ENCODE measurements at places on chromosomes 4 and X. TPM values are rescaled to one million over a fixed set of nuclear protein-coding genes. Genes with fewer than 3 reads are reported as not detected.

DNA sequence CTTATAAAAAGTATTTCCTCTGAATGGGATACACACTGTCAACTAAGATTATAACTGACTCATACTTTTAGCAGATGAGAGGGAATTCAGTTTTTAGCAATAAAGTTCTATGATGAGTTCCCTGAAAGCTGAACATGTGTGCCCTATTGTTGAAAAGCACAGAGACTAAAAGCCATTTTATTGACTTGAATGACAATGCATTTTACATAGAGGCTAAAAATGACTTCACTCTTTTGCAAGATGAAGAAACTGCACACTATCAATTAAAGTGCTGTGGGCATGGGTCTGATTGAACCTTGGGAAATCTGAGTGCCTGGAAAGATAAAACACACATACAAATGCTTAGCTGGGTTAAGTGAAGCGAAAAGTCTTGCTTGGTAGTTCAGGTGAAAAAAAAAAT lies 633.4 kb downstream of the PDHA2 start:
- no peak for DNase-seq
- no peaks in the 10 kb centered on the region for H3K4me1 ChIP-seq
- no peak overlapping the region for H3K4me3 ChIP-seq
- H3K27ac ChIP-seq, result no peak overlapping the region
- no peaks in the 10 kb centered on the region for H3K36me3 ChIP-seq

- H3K27me3 ChIP-seq, result peaks cover 34% of the 10 kb centered on the region
- H3K4me3 ChIP-seq, result no peak overlapping the region
- no peaks in the 10 kb centered on the region for H3K4me1 ChIP-seq
- H3K27ac ChIP-seq, result no peak overlapping the region
- DNase-seq, result no peak
- no peaks in the 10 kb centered on the region for H3K36me3 ChIP-seq
These were observed 2.8 kb downstream of the PCDH19 start for GRCh38 chrX:100407147-100407783.

HPSE gene
- total RNA-seq, result 0.68 TPM

DNA sequence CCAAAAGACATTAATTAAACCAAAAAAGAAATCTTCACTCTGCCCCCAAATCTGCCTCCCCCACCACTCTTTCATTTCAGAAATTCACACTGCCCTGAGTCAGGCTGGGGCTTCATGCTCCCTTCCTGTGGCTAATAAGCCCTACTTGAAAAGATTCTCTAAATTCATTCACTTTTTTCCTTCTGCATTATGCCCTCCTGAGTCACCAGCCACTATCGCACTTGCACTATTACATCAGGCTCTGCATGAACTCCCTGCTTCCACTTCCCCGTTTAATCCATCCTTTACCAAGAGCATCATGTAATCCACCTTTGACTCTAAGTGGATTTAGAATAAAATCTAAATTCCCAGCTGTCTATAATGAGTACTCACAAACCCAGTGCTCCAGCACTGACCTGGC lies 295.4 kb upstream of the KLF3 start:
- no peaks in the 10 kb centered on the region for H3K27me3 ChIP-seq
- no peak for DNase-seq
- H3K36me3 ChIP-seq, result no peaks in the 10 kb centered on the region
- H3K4me1 ChIP-seq, result no peaks in the 10 kb centered on the region
- no peak overlapping the region for H3K4me3 ChIP-seq
- no peak overlapping the region for H3K27ac ChIP-seq

Measured in right lobe of liver (tissue), 6 donors.